ENCODE measurements at places on chromosomes 5 and 9.

- DNase-seq = no peak
Measured at GRCh38 chr9:14525856-14526255, 167.4 kb downstream of the ZDHHC21 start.

DNA sequence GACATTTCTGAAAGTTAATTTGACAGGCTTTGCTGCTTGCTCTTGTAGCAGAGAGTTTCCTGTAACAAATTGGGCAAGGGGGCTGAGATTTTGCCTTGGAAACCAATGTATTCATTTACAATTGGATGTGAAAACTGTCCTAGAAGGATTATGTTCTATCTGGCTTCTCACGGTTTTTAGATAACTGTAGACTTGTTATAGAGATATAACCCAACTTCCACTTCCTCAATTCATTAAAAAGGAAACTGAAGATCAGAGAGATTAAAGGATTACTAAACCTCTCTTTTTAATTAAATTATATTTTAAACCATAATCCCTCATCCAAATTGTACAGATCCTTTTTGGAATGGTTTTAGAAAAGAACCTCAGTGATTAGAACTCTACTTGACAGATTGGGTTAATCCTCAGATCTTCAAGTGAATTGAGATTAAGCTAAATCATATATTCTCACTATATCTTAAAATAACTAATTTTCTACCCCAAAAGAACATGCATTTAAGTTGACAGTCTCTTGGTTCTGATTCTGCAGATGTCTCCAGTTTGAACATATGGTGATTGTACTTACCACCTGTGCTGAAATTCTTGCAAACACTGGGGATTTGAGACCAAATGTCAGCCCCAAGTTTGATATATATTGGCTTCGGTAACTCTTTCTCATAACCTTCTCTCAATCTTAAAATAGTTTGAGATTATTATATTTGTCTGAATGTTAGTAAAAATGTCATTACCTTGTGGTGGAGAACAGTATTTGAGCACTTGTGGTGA lies 130.1 kb upstream of the C9orf72 start:
- DNase-seq = no peak

DNA sequence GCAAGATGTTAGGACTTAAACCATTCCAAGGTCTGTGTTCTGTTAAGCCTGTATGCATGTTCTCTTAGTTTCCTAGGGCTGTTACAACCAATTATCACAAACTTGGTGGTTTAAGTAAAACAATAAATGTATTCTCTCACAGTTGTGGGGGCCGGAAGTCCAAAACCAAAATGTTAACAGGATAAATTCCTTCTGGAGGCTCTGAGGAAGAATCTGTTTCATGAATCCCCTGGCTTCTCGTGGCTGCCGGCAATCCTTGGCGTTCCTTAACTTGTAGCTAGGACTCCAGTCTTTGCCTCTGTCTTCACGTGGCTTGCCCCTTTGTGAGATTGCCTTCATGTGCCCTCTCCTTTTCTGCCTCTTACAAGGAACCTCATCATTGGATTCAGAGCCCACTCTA lies 30.4 kb downstream of the FEM1C start:
- no peak for DNase-seq

DNA sequence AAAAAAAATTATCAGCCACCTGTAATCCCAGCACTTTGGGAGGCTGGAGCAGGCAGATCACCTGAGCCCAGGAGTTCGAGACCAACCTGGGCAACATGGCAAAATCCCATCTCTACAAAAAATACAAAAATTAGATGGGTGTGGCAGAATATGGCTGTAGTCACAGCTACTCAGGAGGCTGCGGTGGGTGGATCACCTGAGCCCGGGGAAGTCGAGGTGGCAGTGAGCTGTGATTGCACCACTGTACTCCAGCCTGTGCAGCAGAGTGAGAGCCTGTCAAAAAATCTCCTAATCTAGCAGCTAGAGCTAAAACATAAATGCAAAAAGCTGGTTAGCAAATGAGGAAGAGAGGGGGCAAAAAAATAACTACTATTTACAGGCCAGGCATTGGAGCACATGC lies 12.0 kb downstream of the PSMB7 start:
- no peak for DNase-seq

GRCh38 chr5:10699987-10700386 lies 61.0 kb downstream of the DAP start:
- no peak for DNase-seq
